Stimulated activated CD4-positive, alpha-beta T cell treated with anti-CD3 and anti-CD28 coated beads, Interleukin-1b, Interleukin-23, amount 100 ng/mL, for 1 hour (primary cell): ENCODE measurements at places on chromosomes 5 and 9.

DNA sequence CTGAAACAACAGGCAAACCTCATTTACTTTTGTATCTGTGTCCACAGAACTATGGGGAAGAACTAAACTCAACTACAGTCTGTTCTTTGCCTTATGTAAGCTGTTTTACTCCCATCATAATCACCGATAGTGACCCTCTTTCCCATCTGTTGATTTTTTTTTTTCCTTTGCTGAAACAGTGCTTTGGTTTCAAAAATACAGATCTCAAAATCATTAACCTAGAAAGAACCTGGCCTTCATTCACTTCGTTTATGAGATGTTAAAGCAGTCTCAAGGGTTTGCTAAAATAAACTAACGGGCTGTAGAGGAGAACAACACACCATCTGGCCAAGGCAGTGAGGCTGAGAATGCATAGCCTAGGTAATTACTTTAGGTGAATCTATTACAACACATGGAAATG, 706.6 kb upstream of the ZNF608 start:
- DNase-seq, result no peak

DNA sequence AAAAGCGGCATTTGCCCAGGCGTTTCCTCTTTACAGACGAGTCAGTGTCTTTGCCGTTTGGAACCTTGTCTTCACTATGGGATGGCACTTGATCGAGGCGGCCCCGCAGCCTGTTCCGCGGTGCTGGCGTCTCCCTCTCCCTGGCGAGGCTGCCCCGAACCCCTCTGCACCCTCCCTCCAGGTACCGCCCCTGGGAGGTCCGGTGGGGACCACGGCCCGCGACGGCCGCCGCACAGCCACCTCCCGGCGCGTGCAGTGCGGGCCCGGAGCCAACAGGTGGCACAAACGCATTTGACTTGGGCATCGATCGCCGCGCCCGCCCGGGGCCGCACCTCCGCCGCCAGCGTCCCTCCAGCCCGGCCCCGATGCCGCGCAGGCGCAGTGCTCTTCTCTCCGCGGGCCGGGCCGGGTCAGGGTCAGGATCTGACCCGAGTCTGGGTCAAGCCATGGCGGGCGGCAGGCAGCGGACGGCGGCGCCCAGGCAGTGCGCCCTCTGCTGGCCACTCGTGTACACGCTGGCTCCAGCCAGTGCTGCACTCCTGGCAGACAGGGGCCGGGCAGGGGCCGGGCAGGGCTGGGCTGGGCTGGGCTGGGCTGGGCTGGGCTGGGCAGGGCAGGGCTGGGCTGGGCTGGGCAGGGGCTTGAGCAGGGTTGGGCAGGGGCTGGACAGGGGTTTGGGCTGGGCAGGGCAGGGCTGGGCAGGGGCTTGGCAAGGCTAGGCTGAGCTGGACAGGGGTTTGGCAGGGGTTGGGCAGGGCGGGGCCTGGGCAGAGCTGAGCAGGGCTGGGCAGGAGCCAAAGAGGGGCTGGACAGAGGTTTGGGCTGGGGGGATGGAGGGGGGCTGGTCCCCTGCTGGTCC, 155.8 kb upstream of the IRX4 start:
- DNase-seq, result peak; percentile 30

DNA sequence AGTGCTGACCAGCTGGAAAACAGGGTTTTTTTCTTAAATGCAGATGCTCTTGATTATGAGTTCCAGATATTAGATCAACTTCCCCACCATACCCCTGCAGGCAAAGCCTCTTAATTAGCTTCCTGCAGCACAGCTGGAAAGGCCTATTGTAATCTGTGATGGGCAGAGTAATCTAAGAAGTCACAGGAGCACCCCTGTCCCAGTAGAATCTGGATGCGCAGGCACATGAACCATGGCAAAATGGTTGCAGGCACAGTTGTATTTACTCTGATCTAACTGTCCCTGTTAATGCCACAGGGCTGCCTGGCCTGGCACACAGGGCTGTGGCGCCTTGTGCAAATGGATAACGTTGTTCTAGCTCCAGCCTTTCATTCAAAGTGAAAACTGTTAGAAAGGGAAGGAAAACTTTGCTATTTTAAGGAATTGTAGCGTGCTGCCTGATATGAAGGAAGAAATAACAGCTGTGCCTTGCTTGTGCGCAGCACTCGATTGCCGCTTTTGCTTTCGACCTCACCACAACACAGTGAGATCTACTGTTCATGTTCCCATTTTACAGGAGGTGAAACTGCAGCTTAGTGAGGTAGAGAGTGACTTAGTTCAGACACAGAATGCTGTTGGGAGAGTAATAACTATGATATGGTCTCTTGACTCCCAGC, 2.3 kb downstream of the TGFBI start:
- no peak for DNase-seq

DNA sequence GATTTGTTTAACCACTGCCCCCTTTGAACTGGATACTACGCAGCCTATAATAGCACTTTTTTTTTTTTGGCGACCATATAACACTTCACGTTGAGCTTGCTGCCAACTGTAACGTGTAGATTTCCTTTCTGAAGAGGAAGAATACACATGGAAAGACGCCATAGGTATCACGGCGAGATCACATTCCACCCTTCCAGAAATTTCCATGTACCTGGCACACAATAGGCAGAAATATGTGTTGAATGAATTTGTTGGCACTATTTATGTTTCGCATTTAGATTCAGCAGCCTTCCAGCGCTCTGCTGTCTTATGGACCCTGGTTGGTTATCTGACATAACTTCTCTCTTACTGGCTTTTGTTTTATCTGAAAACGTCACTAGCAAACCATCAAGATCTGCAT, 250.3 kb downstream of the SLIT3 start:
- no peak for DNase-seq

DNA sequence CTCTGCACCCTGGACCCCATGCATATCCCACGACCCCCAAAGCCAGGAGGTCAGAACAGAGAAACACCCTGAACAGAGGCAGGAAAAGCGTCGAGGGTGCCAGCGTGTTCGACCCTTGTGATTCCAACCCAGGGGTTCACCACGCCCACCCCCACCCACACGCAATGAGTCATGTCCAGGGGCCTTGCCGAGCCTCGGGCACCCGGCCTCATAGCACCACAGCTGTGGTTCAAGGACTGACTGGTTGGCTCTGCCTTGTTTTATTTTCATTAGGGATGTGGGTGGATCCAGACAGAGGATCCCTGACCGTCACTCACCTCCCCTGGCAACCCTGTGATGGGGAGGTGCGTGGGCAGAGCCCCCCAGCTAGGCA, 9.5 kb upstream of the QSOX2 start:
- DNase-seq, result no peak
